ENCODE measurements at places on chromosomes 3 and 15.

DNA sequence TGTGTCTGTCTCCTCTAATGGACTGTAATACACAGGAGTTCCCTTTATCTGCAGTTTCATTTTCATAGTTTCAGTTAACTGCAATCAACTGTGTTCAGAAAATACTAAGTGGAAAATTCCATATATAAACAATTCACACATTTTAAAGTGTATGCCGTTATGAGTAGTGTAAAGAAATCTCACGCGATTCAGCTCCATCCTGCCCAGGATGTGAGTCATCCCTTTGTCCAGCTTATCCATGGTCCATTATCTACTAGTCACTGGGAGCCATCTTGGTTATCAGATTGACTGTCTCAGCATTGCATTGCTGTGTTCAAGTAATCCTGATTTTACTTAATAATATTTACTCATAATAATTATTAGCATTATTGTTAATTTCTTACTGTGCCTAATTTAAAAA lies 14.5 kb downstream of the ZPLD1 start:
- DNase-seq, result no peak

GRCh38 chr15:69403594-69403993 lies 10.6 kb upstream of the KIF23 start:
- no peak for DNase-seq

DNA sequence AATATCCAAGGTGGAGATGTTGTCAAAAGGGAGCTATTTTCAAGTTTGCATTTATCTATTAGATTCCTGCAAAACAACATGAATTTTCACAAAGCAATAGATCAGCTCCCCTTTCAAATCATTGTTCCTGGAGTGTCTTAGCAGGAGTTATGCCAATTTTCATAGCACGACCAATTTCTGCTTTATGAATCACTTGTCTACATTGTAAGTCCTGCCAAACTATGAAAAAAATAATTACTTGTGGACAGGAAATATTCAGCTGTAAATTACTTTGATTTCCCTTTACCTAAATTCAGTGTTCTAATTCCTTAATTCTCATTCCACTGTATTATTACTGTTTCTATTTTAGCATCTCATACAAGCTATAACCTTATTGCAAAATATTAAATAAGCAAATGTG lies 1289.6 kb downstream of the NSUN3 start:
- no peak for DNase-seq

DNA sequence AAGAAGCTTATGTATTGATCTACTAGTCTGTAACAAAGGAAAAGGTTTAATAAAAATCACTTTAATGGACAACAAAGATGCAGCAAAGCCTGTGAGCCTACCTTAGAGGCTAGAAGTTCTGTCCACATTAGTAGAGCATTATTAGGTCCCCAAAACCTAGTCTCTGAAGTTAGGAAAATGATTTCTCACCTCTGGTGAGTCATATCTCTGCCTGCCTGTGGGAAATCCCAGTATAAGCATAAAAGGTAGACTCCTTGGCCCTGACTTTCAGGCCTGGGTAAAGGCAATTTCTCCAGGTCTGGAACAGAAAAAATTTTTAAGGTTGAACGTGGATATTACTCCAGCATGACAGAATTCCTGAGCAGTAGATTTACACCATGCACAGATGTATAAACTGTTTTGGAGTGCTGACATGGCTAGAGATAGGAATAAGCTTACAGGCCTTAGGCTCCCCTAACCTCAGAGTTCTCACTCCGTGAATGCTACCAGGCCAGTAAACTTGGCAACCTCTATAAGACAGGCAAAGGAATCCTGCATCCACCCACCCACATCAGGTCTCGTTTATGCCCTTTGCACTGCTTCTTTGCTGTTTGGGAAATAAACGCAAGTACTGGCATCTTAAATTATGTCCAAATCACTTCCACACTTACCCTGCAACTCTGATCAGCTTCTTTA lies 104.1 kb downstream of the SERPINI1 start:
- no peak for DNase-seq

DNA sequence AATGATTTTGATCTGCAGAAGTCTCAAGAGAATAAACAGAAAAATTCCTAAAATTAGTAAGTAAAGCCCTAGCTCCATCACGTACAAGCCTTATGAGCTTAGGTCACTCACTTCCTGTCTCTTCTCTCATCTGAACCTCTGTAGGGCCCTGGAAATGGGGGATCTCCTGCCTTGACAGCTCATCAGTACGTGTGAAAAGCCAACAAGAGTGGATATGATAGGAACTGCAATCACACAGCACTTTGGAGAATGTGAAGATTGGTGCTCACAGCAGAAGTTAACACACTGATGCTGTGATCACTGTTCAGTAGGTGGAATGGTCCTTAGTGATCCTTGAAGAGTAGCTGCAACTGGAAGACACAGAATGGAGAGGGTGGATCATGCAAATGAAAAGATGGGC lies 27.8 kb upstream of the ALDH1L1 start:
- no peak for DNase-seq

- no peak for DNase-seq
Measured at GRCh38 chr3:15405448-15406050, 21.8 kb downstream of the METTL6 start.

DNA sequence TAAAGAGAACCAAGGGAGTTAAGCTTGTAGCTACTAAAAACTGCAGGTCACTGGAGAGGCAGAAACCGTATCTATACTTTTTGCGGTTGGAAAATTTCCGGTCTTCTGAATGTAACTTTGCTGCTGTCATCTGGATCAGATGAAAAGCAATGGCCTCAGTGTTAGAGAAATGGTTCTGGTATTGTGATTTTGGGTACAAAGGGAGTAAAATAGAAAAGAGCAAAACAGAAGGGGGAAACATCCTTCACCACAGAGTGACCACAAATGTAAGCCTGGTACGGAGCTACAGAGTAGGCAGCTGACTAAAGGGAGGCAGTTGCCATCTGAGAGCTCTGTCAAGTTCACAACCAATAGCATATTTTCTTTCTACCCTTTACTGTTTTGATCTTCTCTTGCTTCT lies 5.6 kb downstream of the CD96 start:
- no peak for DNase-seq

DNA sequence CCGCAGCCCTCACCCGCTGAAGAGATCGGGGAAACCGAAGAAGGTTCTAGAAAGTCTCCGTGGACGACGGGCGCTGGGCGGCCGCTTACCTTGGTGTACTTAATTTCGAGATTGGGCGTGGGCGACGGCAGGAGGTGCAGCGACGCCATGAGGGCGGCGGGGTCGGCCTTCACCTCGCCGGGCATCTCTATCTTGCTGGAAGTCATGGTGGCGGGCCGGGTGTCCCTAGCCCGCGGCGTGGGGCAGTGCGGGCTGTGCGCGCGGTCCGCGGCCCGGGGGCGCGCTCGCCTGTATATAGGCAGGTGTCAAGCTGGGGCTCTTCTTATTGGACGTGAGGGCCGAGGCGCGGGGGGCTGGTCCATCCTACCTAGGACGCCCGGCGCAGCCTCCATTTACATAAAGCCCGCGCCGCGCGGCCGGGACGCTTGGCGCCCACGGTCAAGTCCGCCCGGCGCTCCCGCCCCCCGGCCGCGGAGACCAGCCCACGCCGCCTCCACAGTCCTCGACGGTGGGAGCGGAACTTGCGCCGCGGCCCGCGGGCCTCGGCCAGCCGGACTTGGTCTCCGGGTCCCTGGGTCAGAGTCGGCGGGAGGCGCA lies at the start of gene ALDH1A2:
Gene ALDH1A2, minus strand, starts transcription at position 267 of the 597 bp plus-strand sequence. Its CDS starts 61 bp downstream, at position 206.
- DNase-seq, result no peak

GRCh38 chr15:101120473-101120872 lies 131.4 kb downstream of the CHSY1 start:
- DNase-seq, result no peak

GRCh38 chr3:145815707-145816413 lies 345.1 kb downstream of the PLOD2 start:
- DNase-seq, result no peak

DNA sequence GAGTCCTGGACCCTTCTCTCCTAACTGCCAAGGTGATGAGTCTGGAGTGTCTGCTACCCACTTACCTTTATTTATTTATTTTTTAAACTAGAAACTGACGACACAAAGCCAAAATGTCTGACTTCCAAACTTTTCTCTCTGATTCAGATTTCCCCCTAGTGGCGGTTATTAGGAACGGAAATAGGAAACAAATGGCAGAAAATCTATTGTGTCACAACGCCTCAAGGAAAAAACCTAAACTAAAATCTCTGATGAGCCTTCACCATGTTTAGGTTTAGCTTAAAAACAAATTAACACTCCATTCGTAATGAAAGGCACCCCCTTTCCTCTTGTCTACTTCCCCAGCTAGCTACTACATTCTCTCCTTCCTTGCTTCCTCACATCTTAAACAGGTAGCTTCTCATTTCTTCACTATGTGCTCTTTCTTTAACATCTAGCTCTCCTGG lies 94.0 kb upstream of the MEX3B start:
- no peak for DNase-seq
